Stimulated activated CD4-positive, alpha-beta T cell treated with anti-CD3 and anti-CD28 coated beads, Interleukin-4, amount 100 ng/mL, for 48 hours (primary cell): ENCODE measurements at places on chromosomes 16 and 17.
A peak's percentile ranks its signal among the peaks of the same experiment; 100 is the strongest.

DNA sequence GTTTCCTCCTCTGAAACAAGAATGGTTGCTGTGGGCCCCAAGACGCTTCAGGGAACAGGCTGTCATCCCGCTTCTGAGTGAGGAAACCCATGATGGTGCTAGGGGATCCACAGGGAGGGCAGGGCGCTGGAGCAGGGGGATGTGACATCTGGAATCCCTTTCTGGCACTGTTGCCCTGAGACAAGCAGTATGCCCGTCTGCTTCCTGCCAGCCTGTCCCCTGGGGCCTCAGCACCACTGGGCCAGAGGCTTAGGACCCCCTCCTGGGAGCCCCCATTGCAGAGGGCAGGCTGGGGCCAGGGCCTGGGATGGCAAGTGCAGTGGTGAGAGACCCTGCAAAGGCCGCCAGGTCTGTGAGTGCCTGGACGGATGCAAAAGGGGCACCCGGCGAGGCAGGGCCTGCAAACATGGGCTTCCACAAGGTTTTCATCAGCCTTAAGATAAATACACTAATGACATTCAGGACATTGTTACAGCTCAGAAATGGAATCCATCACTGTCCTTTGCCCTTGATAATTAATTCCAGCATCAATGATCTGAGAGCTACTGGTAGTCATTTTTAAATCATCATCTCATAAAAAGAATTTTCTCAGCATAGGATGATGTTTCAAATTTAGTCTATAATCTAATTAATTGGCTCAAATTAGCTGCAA, 51.6 kb downstream of the PRMT7 start:
- DNase-seq: no peak

- no peak for DNase-seq
Observed at GRCh38 chr17:59791603-59792457, 84.4 kb downstream of the VMP1 start.

- DNase-seq: peak; percentile 36
Observed at GRCh38 chr17:45261577-45262515, at the start of gene SPATA32. TSS of gene SPATA32 (minus strand) at chr17:45262094. CDS start at chr17:45262016, 78 bp downstream.

- DNase-seq: no peak
Observed at GRCh38 chr16:17104654-17105053, 366.1 kb downstream of the XYLT1 start.

DNA sequence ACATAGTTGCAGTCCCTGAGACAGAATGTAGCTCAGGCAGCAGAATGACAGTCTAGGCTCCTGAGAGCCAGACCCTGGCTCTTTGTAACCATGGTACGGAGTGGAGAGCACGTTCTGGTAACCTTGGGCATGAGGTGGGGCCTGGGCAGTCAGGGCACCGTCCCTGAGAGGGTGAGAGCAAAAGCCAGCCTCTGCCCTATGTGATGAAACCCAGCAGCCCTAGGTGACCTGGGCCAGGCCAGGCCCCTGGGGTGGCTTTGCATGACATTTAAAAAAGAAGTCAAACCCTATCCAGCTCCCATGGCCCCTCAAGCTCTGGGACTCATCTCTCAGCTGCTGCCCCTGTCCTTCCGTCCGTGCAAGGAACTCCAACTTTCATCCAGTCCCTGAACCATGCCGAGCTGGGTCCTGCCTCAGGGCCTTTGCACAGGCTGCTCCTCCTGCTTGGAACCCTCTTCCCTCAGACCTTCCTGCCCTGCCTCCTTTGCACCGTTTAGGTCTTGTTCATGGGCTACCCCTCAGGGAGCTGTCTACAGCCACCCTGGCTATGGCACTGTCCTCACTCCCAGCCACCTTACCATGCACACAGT, 188.6 kb downstream of the NTN1 start:
- DNase-seq: no peak

DNA sequence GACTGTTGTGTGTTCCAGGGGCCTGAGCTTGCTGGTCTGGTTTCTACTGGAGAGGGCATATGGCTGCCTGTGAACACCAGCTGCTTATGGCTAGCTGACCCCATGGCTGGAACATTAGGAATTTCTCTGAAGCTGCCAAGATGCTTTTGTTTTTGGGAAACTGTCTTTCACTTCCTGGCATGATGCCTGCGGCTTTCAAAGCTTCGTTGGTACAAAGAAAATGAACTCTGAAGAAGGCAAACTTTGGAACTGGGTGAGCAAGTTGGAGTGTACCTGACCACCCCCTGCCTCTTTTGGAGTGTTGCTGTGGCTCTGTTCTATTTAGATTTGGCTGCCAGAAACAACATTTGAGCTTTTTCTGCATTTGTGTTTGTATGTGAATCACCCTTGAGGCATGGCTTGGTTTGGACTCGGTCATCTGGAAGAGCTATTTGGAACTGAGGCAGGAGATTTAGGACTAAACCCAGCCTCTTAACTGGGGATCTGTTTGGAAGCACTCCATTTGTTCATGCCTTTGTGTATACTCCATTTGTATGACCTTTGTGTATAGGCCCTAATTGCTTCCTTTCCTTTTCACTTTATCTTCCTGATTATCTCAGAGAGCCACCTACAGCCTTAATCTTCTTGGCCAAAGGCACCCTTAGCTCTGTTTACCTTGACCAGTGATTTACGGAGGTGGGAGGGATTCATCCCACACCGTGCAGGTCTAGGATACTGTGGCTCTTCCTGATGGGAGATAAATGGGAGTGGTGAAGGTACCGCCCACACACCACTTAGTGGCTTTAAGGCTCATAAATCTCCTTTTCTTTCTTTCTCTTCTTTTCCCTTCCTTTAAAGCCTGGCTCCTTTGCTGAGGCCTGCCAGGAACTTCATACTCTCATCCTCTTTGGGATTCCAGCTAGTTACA, 7.3 kb upstream of the CPHXL start:
- DNase-seq: no peak

DNA sequence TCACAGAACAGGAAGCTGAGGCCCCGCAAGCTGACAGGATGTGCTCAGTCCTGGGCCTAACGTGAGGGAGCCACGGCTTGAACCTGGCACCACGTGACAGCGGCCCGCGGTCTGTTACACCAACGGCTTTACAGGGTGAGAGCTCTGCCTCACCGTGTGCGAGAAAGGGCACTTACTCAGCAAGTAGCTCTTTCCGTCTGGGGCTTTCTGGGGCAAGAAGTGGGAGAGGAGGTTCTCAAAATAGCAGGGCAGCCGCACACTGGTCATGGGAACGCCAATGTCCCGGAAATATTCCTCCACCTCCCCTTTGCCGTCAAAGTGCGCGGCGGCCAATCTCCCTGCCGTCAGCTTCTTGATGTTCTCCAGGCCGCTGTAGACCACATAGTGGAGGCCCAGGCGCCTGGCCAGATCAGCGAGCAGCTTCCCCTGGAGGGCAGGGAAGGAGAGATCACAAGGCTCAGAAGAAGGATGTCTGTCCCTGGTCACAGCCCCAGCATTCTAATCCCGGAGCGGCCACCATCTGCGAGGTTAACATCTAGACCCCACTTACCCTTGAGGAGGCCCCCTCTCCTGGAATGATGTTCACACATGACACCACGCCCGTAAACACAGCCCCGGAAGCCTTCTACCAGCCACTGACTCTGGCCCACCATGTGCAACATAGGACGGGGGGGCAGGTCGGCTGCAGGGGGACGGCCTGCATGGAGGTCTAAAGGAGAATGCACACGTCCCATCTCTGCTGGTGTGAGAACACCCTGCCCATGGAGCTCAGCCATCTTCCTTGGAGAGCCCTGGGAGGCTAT, 8.2 kb downstream of the NMRAL1 start:
- DNase-seq: no peak
